Stimulated activated CD4-positive, alpha-beta T cell treated with anti-CD3 and anti-CD28 coated beads, TNF-alpha, amount 100 ng/mL, for 4 hours (primary cell): ENCODE measurements at places on chromosomes 16 and 17.

GRCh38 chr17:17503566-17504130, 7.5 kb upstream of the RASD1 start:
- DNase-seq, result no peak

GRCh38 chr17:77419095-77419494, 278.3 kb downstream of the SEC14L1 start:
- no peak for DNase-seq

- no peak for DNase-seq
These were observed 33.8 kb upstream of the GHDC start for GRCh38 chr17:42227849-42228700.

- DNase-seq, result no peak
These were observed 17.6 kb downstream of the ACE start for GRCh38 chr17:63494300-63494928.

- no peak for DNase-seq
These were observed 87.1 kb downstream of the STX8 start for GRCh38 chr17:9488556-9488955.

- no peak for DNase-seq
These were observed 140.8 kb downstream of the FTO start for GRCh38 chr16:53844804-53845203.

DNA sequence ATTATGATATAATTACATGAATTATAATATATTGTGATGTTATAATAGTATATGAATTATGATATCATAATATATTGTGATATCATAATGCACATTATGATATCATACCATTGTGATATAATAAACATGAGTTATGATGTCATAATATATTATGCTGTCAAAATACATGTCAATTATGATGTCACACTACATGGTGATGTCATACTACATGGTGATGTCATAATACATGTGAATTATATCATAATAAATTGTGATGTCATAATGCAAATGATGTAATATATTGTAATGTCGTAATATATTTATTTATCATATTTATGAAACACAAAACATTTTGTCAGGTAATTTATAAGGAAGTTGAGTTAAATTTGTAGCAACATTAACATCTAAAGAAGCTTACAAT, 1950.1 kb downstream of the TP53TG3F start:
- no peak for DNase-seq

DNA sequence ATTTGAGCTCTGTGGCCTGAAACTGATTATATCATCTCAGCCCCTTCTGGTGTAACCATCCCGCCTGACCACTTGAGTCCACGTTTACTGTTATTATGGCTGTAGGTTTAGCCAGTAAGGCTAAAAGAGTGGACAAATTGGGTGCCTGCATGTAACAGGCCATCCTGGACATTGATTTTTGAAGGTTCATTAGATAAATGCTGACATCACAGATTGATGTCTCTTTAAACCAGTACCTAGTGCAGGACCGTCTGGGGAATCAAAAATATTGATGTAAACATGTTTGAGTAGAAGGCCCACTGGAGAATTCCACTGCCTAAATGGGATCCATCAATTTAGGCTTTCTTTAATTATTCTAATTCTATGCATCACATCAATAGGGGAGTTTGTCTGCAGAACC, 215.1 kb downstream of the IRX3 start:
- DNase-seq, result no peak

DNA sequence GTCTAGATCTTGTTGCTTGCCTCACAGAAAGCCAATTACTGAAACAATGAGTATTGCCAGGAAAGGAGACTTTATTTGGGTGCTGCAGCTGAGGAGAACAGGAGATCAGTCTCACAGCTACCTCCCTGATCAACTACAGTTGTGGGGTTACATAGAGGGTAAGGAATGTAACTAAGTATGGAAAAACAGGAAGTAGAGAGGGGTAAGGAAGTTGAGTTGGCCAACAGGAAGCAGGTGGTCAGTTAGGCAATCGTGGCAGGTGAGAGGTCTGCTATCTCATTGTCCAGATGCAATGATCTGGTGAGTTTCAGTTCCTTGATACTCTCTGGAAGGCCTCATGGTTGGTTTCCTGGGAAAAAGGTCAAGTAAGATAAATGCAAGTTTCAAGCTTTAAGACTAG, 333.1 kb upstream of the GOT2 start:
- no peak for DNase-seq

GRCh38 chr16:48963306-48963705, 318.3 kb downstream of the CBLN1 start:
- no peak for DNase-seq

DNA sequence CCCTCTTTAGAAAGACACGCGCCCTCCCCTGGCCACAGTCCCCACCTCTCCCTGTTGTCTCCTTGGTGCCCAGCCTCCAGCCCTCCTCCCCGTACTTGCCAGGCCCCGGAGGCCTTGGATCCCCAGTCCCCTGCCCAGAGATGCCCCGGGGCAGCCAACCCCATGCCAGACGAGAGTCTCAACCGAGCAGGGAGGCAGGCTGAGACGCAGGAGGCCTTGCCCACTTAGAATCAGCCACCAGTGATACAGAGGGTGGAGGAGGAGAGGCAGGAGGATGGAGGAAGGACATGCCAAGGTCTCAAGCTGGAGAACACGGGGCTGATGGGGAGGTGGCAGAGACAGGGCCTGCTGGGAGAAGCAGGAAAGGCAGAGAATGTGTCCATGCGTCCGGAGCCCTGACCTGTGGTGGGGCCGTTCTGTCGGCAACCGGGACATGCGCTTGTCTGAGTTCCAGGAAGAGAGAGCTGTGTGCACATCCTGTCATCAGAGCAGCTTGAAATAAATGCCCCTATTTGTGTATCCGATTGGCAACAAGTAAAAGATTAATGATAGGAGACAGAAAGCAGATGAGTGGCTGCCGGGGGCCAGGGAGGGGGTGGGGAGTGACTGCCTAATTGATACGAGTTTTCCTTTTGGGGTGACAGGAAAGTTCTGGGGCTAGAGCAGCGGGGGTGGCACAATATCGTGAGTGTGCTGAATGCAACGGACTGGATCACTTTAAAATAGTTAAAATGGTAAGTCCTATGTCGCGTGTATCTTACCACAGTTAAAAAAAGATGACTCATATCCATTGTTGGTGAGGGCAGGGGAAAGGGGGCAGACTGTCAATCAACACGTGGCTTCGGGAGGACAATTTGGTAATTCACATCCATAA, 44.7 kb upstream of the MEAK7 start:
- peak; percentile 21 for DNase-seq

GRCh38 chr17:63686138-63686685, 13.7 kb downstream of the LIMD2 start:
- no peak for DNase-seq

GRCh38 chr16:81004646-81005353, 1.9 kb downstream of the CMC2 start:
- DNase-seq, result peak; percentile 5

DNA sequence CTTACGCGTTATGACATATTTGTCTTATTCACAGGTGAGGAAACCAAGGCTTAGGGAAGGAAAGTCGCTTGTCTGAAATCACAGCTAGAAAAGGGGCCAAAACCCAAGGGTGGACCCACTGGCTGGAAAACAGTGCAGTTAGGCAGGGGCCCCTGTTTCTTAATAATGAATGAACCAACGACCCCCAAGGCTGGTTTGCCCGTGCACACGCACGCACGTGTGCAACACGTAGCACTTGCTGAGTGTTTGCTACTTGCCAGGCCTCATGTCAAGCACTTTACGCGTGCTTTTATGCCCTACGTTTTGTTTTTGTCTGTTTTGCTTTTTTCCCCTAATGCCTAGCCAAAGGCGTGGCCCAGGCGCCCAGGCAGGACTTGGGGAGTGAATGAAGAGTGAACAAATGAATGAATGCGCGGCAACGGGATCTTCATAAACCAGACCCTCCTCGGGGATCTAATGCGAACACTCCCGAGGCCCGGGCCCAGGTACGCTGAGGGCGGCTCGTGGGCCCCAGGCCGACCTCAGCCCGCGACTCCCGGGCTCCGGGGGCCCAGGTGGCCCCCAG, 571 bp upstream of the USP10 start:
- no peak for DNase-seq

DNA sequence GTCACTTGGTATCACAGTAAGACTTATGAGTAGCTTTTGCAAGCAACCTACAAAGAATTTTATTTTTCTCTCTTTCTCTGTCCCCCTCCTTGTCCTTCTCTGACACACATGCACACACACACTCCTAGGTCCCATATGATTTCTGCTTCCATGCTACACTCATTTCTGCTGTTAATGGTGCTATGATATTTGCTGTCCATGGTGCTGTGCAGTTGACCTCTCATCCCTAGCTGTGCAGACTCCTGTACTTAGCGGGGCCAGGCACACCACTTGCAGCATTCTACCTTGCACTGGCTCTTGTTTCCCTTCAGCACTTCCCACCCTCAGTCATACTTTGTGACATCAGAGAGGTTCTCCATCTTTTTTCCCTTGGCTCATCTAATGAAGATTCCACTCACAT, 158.9 kb upstream of the CNTNAP4 start:
- no peak for DNase-seq

- DNase-seq, result no peak
These were observed 3.5 kb downstream of the CSNK1D start for GRCh38 chr17:82269882-82270500.

- no peak for DNase-seq
These were observed 29.1 kb downstream of the NLRP1 start for GRCh38 chr17:5555254-5555653.

GRCh38 chr17:38540514-38541045, 65.2 kb downstream of the SRCIN1 start:
- no peak for DNase-seq

DNA sequence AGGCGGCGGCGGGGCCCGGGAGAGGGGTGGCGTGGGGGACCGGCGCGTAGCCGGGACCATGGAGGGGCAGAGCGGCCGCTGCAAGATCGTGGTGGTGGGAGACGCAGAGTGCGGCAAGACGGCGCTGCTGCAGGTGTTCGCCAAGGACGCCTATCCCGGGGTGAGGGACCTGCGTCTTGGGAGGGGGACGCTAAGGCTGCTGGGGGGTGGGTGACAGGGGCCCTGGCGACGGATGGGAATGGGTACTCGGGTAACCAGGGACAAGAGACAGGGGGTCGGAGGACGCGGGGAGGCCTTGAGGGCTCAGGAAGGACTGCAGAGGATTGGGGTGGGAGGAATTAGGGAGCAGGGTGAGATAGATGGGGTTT, 243 bp downstream of the RND2 start:
- no peak for DNase-seq

DNA sequence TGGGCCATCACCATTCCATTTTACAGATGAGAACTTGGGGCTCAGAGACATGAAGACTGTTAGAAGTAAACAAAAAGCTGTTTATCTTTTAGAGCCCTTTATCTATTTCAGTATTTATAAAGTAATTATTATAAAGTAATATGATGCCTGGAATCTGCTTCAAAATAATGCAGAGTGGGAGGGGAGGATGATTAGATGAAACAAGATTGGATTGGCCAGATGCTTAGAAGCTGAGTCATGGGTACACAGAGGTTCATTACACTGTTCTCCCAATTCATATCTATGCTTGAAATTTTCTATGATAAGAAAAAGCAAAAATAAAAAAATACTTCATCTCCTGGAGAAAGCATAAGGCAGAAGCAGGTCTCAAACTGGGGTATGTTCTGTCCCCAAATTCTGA, 29.4 kb downstream of the TOM1L2 start:
- no peak for DNase-seq
